ENCODE measurements at places on chromosomes 2 and 18. TPM values are rescaled to one million over a fixed set of nuclear protein-coding genes. Genes with fewer than 3 reads are reported as not detected.

Gene CHAC2
- 12.1 TPM for total RNA-seq

Gene CFC1
- total RNA-seq, result not detected

Gene IL18RAP
- not detected for total RNA-seq

Gene ANKRD30B
- not detected for total RNA-seq

Gene QPCT
- total RNA-seq, result 22.8 TPM

Gene CDCA7
- total RNA-seq, result 44.3 TPM

Gene GKN2
- 1.5 TPM for total RNA-seq

Gene GLB1L
- total RNA-seq, result 7.1 TPM

Gene PLEK
- not detected for total RNA-seq

Gene PLA2R1
- total RNA-seq, result 2.2 TPM

Gene ADAM23
- total RNA-seq, result 9.9 TPM

Gene COL4A3
- 0.90 TPM for total RNA-seq

Gene SLC4A5
- 0.34 TPM for total RNA-seq
